ENCODE measurements at places on chromosomes 4 and X.

GRCh38 chr4:141637565-141637964 lies 1.2 kb downstream of the IL15 start:
- DNase-seq: no peak

DNA sequence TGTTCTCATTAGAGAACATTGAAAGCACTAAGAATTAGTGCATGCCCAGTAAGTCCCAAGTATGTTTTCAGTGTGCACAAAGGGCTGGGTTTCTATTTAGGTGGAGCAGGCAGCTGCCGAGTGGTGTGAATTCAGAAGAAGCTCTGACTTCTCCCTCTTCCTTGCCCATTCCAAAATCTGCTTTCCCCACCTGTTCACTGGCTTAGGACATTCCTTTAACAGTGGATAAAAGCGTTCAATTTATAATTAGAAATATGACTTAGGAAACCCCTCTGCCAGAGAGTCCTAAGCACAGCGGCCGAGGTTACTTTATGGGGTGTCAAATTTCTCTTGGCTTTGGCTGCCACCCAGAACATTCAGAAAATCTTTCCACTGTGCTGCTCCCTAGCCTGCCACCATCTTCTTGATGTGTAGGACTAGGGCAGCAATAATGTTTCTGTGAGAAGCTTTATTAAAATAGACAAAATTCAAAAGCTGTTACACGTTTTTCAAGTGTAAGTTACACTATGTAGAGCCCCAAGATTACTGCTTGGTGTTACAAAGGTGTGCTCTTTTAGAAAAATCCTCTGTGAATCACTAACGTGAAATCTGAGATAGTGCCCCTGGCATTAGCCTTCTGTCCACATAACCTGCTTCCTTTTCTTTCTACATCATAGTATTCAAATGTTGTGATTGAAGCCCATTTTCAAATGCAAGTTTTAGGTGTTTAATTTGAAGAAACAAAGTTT lies 191.6 kb upstream of the ANKRD50 start:
- DNase-seq: no peak

DNA sequence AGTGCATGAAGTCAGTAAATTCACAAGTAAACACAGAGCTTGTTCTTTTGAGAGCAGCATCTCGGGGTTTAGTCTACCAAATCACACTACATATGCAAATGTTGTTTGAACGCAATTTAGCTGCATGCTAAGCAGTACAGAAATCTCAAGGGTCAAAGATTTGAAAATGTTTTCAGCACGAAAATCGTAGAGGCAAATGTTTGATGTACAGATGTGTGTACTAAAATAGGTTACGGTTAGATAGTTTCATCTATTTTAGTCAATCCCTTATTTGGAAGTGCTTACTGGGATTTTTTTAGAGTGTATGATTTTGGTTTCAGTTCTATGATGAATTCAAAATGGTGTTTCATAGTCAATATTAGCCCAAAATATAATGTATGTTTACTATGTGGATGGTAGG lies 1928.2 kb upstream of the TENM3 start:
- no peak for DNase-seq

DNA sequence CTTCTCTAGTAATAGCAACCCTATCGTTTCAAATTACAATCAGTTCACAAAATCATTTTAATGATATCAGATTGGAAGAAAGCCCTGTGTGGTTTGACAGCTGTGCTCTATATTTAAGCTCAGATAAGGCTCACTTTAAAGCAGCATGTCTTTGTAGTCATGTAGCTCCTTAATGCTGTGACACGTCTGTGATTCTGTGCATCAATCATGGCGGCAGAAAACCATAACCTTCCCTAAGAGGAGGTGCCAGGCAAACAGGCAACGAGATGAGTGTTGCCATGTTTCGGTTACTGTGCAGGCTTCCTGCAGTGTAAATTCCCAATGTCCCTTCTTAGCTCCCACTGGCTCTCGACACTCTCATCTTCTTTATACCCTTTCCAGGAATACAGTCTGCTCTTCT lies 212.7 kb downstream of the GRID2 start:
- DNase-seq: no peak

DNA sequence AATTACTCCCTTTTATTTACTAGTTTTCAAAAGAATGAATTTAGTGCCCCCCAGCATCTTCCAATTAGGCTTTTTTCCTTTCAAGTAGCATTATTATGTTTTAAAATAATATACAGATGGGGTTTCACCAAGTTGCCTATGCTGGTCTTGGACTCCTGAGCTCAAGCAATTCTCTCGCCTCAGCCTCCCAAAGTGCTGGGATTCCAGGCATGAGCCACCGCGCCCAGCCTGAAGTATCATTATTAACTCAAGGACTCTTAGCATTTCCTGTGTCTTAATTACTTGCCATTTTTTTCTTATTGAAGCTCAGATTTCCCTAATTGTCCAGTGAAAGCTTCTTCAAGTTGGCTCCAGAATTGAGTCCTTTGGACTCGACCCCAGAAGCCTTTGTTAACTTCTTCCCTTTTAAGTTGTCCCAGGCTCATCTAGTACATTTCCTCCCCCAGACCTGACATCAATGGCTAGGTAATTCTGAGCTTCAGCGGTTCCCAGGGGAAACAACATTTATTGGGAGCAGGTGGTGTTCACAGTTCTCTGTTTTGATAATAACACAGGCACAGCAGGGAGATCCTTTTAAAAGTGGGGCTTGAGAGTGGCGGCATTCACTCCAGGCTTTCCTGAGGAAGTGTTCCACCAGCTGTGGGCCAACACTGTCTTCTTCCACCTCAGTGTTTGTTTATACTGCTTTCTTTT lies 10.0 kb downstream of the SAT1 start:
- no peak for DNase-seq

GRCh38 chr4:128163177-128164117 lies 102.3 kb downstream of the LARP1B start:
- DNase-seq: no peak

DNA sequence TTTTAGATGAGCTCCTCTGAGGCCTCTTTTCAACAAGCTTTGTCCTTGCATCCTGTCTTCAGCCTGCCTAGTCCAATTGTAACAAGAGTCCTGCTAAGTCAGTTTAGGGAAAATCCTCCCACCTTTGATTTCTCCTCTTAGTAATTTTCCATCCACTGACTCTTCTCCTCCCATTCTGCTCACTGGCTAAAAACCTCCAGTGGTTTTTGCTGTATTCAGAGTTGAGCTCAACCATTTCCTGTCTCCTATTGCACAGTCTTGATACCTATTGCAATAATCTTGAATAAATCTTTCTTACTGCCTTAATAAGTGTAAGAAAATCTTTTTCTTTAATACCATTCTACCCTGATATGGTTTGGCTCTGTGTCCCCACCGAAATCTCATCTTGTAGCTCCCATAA lies 117.8 kb upstream of the ENPP6 start:
- DNase-seq: no peak

GRCh38 chr4:140257461-140258305 lies 103.7 kb upstream of the MAML3 start:
- DNase-seq: no peak

GRCh38 chrX:119541188-119541587 lies 24.0 kb downstream of the STEEP1 start:
- DNase-seq: no peak

DNA sequence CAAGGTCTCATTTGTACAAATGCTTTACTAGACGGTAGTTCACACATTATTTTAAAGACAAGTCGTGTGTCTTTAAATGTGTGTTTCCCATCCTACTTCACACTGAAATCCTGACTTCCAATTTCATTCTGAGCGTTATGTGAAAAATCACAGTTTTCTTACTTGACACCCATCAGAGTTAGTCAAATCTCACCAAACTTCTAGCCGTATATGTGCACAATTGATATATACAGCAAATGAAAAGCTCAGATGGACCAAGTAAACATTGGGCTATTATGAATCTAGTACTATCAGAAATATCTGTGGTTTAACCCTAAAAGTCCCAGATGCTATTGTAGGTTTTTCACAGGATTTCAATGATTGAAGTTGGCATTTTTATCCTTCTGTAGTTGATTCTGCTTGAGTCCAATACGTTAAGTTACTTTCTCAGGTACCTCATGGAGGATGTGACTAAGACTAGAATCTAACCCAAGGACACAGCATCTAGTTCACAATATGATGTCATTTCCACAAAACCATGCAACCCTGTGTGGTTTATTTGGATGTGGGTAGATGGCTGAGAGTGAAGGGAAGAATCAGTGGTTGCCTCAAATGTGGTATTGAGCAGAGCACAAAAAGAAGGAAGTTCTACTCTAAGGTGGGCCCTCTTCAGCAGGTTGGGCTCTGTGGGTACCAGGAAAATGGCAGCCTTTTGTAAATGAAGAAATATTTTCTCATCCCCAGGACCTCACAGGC lies 22.1 kb upstream of the TRIM60 start:
- no peak for DNase-seq

GRCh38 chr4:88320780-88321373 lies 36.5 kb upstream of the PPM1K start:
- no peak for DNase-seq

GRCh38 chrX:71103110-71103983 lies 3.2 kb downstream of the CXorf65 start:
- DNase-seq: no peak

All from stimulated activated CD4-positive, alpha-beta T cell treated with anti-CD3 and anti-CD28 coated beads, Interleukin-1b, Interleukin-23, amount 100 ng/mL, for 1 hour (primary cell).